ENCODE measurements at places on chromosomes 4 and X.
A peak's percentile ranks its signal among the peaks of the same experiment; 100 is the strongest.

DNA sequence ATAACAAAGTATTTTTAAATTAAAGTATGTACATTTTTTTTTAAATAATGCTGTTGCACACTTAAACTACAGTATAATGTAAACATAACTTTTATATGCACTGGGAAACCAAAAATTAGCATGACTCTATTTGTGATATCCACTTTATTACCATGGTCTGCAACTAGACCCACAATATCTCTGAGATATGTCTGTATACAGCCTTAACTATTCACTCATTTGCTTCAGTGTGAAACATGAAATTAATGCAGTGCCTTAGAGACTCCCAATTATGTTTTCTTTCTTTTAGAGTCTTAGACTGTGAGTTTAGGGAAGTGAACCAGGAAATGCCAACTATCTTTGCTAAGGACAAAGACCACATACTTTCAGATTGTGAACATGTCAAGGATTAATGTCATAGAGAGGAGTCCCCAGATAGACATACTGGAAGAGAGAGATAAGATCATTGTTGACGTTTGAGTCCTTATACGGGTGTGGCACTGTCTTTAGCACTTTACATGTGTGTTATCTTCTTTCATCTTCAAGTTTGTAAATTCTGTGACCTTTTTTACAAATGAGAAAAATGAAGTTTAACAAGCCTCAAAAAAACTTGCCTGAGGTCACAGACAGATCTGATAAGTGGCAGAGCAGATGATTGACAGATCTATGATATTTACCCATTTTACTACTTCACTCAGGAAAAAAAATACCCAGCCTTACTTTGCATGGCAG is 23.2 kb downstream of the CXorf58 start:
- DNase-seq = no peak

- DNase-seq = no peak
Observed at GRCh38 chr4:11625211-11625610, 196.5 kb upstream of the HS3ST1 start.

- no peak for DNase-seq
Observed at GRCh38 chr4:182885022-182885737, 32.0 kb downstream of the DCTD start.

GRCh38 chrX:39955625-39956024 is 142.1 kb downstream of the BCOR start:
- no peak for DNase-seq

- DNase-seq = no peak
Observed at GRCh38 chrX:106415276-106415895, 196.4 kb upstream of the RADX start.

DNA sequence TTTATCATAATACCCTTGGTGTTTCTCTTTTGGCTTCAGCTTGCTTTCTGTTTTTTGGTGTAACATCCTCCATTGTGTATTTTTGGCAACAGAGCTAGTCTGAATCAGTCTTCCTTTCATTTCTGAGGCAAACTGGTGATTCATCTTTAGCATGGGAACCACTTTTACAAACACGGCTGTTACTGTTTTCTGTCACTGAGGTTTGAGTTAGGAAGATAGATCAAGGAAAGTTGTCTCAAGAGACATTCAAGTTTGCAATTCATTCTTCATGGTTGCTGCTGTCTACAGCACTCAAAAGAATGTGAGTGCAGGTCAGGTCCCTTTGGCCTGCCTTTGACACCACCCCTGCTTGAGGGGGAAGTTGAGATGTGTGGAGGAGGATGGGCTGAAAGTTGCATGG is 36.3 kb downstream of the IL21 start:
- DNase-seq = no peak

GRCh38 chr4:11424000-11424399 is 4.7 kb downstream of the HS3ST1 start:
- no peak for DNase-seq

DNA sequence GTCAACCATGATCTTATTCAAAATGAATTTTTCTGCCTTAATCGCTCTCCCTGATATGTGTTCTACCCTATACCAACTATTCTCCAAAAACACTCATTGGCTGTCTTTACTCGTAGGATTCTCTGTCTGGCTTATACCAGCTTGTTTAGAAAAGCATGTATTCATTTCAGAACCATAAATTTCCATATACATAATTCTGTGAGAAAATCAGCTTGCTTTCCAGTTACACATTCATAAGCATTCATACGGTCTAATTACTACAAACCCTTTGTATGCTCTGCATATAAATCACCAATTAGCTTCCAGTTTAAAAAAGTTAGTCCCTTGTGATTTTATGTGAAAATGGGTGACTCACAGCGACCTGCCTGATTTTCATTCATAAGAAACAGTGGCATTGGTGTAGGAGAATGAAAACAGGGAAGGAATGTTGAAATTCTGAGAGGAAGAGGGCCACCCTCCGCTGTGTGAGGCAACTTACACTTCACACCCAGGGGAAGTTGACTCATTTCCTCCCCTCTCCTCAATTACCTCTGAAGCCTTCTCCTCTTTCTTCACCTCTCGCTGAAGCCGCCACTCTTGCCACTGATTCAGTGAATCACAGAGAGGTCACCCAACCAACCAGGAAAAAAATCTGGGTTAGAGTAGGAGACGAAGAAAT is 63.3 kb downstream of the MEPE start:
- DNase-seq = no peak

- DNase-seq = peak; percentile 71
Observed at GRCh38 chrX:96684339-96685209, at the start of gene DIAPH2. Gene DIAPH2, plus strand, starts transcription at chrX:96684842.

DNA sequence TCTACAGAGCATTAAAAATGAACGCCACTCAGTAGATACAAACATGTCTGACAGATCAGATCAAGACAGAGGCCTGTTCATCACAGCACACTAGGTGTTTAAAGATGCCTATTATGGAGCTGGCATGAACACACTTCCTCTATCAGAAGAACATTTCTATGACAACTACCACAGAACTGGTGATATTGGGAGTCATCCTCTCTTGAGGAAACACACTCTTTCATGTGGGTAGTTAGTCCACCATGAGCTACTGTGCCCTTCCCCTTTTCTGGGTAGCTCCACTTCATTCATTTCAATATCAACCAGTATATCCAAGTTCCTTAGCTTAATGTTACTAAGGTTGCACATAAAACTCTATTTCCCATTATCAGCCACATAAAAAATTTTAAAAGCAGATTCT is 46.7 kb downstream of the MAOB start:
- no peak for DNase-seq

GRCh38 chr4:2340272-2341061 is 78.0 kb downstream of the ZFYVE28 start:
- DNase-seq = no peak

DNA sequence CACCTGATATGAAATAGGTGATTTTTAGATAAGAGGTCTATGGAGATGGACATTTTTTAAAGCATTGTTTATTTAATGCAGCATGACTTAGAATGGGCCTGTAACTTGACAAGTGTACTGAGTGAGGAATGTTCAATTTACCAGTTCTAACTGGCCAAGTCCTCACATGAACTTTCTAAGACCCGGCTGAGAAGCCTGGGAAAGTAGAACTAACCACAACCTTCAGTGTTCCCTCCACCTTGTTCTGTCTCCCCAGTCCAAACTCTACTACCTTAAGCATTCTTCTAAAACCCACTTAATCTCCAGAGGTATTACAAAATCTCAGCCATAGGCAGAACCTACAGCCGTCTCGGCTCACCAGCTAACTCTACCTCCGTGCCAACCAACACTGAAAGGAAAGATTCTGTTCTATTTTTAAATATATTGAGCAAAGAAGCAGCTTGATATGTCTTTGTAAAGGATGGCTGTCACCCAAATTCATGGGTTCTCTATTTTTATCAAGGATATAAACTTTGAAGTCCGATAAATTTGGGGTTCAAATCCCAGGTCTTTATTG is 6.8 kb downstream of the PPARGC1A start:
- DNase-seq = no peak

- DNase-seq = no peak
Observed at GRCh38 chr4:30833206-30833605, 113.0 kb downstream of the PCDH7 start.
